ENCODE measurements at places on chromosomes 2 and 18.

DNA sequence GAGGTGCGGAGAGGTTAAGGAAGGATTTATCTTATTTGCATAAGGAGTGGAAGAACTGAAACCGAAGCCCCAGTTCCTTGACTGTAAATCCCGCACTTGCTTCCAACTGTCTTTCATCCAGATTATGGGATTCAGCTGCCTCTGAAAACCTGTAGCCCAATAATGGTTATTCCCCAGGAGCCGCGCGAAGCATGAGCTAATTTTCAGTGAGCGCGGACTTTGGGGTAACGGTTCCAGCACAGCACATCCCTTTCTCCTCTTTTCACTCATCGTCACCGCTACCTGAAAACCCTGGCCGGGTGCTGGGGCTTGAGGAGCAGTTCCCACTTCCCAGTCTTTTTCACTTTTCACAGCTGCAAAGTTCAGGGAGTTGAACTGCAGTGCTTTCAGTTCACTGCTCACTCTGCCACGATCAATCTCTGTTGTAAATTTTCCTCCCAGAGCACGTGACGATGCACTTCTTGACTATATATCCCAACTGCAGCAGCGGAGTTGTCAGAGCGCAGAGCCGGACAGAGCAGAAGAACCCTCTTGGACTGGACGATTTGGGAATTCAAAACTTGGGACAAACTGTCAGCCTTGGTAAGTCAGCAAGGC is at the start of gene KCNE4:
Gene KCNE4, plus strand, starts transcription at position 498 of the 597 bp plus-strand sequence. CDS start 641 bp downstream, outside the sequence.
- DNase-seq = no peak

DNA sequence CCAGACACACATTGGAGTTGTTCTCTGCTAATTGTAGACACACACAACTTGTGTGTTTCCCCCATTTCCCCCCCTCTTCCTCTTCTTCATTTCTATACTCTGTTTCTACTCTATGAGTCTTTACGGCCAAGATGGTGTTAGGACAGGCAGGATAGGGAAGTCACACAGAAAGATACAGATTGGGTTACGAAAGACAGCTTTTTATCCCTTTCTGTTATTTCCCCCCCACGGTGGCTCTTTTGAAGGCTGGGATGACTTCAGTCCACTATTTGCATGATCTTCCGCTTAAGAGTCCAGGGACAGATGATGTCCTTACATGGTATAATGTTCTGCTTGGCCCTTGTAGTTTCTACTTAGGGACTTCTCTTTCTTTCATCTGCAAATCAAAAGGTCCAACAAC is 1.6 kb upstream of the EMILIN2 start:
- DNase-seq = no peak

- DNase-seq = no peak
Observed at GRCh38 chr2:187924293-187924692, 367.4 kb upstream of the GULP1 start.

DNA sequence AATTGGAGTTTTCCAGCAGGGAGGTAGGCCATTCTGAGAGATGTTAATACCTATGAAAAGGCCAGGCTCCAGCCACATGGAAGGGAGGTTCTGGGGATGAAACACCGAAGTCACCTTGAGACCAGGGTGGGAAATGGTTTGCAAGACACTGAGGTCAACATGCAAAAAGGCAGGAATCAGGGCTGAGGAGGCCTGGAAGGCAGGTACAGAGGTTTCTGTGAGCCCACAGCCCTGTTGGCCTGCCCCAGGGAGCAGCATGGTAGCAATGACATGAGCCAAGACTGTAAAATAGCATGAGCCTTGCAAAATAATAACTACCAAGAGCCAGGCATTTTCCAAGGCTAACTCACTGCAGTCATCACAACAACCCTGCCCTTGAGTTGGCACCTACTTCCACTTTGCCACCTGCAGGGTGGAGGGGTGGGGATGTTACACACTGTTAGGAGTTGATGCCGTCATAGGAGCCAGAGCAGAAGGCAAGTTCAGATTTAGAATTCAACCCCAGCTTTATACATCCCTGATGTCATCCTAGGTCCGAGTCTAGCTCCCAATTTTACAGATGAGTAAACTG is 61.3 kb downstream of the ZBTB7C start:
- DNase-seq = no peak

DNA sequence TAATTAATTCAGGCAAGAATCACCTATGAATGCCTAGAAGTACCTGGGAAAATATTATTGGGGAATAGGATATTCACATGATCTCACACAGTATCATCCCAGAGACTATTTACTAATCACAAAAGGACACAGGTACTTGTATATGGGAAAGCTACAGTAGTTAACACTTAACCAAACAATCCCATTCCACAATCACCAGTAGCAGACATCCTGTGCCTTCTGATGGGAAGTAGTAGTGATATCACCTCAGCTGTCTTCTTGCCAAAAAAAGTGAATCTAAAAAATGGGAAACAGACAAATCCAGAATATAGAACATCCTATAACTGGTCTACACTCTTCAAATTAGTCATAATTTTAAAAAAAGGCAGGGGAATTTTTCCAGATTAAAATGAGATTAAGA is 75.6 kb upstream of the CCDC150 start:
- DNase-seq = no peak

DNA sequence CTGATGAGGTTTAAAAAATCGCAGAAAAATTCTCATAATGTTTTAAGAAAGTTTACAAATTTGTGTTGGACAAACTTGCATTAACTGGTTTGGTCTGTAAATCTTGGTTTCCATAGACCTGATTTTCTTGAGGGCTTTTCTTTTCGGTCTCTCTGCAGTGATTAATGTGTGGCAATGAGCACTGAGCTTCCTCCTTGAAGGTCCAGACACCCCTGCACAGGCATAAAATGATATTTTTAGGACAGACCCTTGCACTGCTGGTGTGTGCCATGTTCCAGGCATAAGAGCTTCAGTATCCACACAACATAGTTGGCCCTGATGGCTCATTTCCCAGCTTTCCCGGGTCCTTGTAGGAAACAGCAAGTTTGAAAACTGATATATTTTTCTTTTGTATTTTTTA is 33.7 kb downstream of the MRPL33 start:
- DNase-seq = no peak

- no peak for DNase-seq
Observed at GRCh38 chr2:215484570-215484969, 48.7 kb upstream of the FN1 start.
